ENCODE measurements at places on chromosomes 3 and 15. TPM values are rescaled to one million over a fixed set of nuclear protein-coding genes. Genes with fewer than 3 reads are reported as not detected.

DNA sequence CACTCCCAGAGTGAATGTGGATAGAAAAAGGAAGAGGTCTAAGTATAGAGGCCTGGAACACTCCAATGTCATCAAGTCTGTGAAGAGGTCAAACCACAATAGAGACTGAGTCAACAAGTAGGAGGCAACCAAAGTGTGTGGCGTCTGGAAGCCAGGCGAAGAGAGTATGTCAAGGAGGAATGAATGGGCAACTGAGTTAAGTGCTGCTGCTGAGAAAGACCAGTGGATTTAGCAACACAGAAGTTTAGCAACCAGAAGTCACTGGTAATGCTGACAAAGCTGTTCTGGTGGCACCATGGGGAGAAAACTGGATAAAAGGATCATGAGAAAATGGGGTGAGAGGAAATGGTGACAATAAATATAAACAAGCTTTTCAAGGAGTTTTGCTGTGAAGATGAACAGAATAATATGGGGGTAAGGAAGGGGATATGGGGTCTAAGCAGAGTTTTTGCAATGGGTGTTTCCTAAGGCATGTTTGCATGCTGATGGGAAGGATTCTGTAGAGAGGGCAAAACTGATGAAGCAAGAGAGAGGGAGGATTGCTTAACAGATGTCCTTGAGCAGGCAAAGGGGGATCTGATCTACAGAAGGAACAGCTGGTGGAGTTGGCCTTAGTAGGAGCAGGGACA, 38.4 kb downstream of the PCOLCE2 start:
- H3K27ac ChIP-seq = no peak overlapping the region
- no peaks in the 10 kb centered on the region for H3K36me3 ChIP-seq
- no peaks in the 10 kb centered on the region for H3K27me3 ChIP-seq
- DNase-seq = no peak
- H3K4me1 ChIP-seq = no peaks in the 10 kb centered on the region

GRCh38 chr3:177960014-177960413, 576.2 kb upstream of the KCNMB2 start:
- H3K4me1 ChIP-seq = no peaks in the 10 kb centered on the region
- H3K4me3 ChIP-seq = no peak overlapping the region
- no peaks in the 10 kb centered on the region for H3K27me3 ChIP-seq
- H3K36me3 ChIP-seq = no peaks in the 10 kb centered on the region

DNA sequence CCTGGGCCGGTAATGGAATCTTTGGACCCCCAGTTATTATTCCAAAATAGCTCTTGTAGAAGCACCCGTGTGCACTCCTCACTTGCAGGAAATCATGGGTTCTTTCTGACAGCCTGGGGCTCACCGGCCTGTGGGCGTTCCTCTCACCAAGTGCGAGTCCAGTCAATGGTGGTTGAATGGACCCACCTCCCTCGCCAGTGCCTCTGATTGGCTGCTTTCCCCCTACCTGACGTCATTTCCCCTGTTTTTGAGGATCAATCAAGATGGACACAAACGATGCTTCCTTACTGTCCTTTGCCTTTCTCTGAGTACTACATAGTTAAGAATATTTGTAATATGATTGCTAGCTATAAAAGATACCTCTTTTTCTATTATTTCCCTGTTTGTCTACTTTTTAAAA, 18.1 kb downstream of the MOBP start:
- no peaks in the 10 kb centered on the region for H3K27me3 ChIP-seq
- H3K36me3 ChIP-seq = no peaks in the 10 kb centered on the region
- no peak for DNase-seq
- no peak overlapping the region for H3K27ac ChIP-seq

GRCh38 chr3:146511402-146512134, 32.8 kb downstream of the PLSCR1 start:
- H3K27ac ChIP-seq = no peak overlapping the region
- DNase-seq = no peak
- no peaks in the 10 kb centered on the region for H3K36me3 ChIP-seq
- H3K27me3 ChIP-seq = no peaks in the 10 kb centered on the region
- H3K4me3 ChIP-seq = no peak overlapping the region
- H3K4me1 ChIP-seq = no peaks in the 10 kb centered on the region

DNA sequence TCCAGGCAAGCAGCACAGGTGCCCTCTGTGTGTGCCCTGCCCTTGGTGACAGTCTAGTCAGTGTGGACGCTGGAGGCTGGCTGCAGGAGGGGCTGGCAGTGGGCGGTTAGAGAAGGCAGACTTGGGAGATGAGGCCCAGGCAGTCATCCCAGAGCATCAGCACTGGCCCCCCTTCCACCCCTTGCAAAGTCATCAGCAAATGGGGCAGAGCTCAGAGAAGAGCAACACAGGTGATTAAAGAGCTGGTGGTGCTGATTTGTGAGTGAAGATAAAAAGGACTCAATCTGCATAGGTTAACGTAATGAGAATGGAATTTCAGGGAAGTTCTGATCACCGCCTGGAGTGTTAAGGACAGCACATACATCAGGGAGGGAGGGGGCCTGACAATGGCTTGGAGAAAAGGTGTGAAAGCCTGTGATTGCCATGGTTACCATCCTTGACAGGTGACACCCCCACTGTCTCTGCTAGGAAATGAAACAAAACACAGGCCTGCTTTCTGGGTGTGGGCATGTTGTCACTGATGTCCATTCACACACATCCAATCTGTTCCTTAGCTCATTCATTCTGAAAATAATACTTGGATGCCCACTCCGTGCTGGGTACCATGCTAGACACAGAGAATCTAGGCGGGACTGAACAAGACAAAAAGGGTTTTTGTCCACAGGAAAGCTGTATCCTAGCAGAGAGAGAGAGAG, 269.6 kb upstream of the ST8SIA2 start:
- H3K36me3 ChIP-seq = peaks cover 62% of the 10 kb centered on the region
- DNase-seq = no peak
- H3K4me1 ChIP-seq = no peaks in the 10 kb centered on the region
- no peak overlapping the region for H3K27ac ChIP-seq

- DNase-seq = no peak
- no peaks in the 10 kb centered on the region for H3K27me3 ChIP-seq
- H3K4me1 ChIP-seq = no peaks in the 10 kb centered on the region
- no peak overlapping the region for H3K27ac ChIP-seq
Observed at GRCh38 chr3:487614-488013, 291.1 kb downstream of the CHL1 start.

DNA sequence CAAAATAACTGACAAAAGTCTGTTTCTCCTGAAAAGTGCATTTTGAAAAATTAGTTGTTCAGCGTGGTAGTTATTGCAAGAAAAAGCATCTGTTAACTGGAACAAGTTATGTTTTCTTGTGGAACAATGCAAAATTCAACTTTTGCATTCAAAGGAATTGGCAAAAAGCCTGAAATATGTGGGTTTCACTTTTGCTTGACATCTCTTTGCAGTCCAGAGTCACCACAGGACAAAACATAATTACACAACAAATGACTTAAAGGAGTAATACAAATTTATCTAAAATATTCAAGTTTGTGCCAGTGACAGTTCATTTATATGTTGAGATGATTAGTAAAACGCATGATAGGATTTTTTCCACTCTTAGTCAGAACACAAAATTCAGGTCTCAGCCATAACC, 96.3 kb upstream of the P2RY1 start:
- no peaks in the 10 kb centered on the region for H3K27me3 ChIP-seq
- H3K36me3 ChIP-seq = no peaks in the 10 kb centered on the region
- no peak overlapping the region for H3K27ac ChIP-seq
- no peak overlapping the region for H3K4me3 ChIP-seq

- H3K36me3 ChIP-seq = no peaks in the 10 kb centered on the region
- peak; percentile 35 for DNase-seq
- H3K27ac ChIP-seq = no peak within 1 kb of the TSS
Observed at GRCh38 chr3:119559441-119559963, at the start of gene CD80. Gene CD80, minus strand, starts transcription at chr3:119559614. Its CDS starts 1,886 bp downstream, at chr3:119557728.

GRCh38 chr15:67559576-67559975, 17.1 kb downstream of the MAP2K5 start:
- no peaks in the 10 kb centered on the region for H3K27me3 ChIP-seq
- no peak for DNase-seq
- peaks cover 14% of the 10 kb centered on the region for H3K36me3 ChIP-seq
- no peak overlapping the region for H3K27ac ChIP-seq
- H3K4me1 ChIP-seq = no peaks in the 10 kb centered on the region

- H3K27me3 ChIP-seq = no peaks in the 10 kb centered on the region
- peaks cover 21% of the 10 kb centered on the region for H3K36me3 ChIP-seq
- H3K4me1 ChIP-seq = no peaks in the 10 kb centered on the region
Observed at GRCh38 chr15:25733856-25734679, 129.1 kb downstream of the ATP10A start.

GRCh38 chr3:48966367-48966766, 23.7 kb upstream of the P4HTM start:
- peaks cover 4% of the 10 kb centered on the region for H3K4me1 ChIP-seq
- H3K27me3 ChIP-seq = no peaks in the 10 kb centered on the region
- no peak overlapping the region for H3K27ac ChIP-seq
- DNase-seq = no peak
- peaks cover 67% of the 10 kb centered on the region for H3K36me3 ChIP-seq

DNA sequence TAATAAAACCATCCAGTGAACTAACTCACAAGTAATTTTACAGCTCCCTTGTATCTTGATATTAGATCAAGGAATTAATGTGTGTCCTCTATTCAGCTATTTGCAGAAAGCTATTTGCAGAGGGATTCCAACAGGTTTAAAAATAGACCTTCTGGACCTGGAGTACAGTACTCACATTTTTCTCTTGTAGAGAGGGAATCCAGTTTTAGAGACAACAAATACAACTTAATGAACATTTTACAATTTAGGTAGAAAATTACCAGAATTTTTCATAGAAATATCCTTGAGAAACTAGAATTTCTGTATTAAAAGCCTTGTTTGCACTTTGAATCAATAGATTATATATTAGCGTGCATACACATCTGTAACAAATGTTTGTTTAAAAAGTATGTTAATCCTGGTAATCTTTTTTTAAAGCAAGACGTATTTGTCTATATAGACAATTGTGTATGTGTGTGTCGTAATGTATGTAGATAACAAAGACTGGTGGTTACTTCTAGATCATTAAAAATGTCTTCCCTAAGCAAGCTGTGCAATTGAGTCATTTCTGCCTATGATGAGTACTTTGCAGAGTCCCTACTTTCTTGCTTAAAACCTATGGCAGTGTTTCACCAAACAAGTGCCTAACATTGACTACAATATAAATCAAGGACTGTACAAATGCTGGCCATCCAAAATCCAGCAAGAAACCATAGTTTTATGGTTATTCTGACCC, 57.9 kb downstream of the PPP2R3A start:
- H3K36me3 ChIP-seq = no peaks in the 10 kb centered on the region
- DNase-seq = no peak
- no peak overlapping the region for H3K27ac ChIP-seq
- H3K4me3 ChIP-seq = no peak overlapping the region

DNA sequence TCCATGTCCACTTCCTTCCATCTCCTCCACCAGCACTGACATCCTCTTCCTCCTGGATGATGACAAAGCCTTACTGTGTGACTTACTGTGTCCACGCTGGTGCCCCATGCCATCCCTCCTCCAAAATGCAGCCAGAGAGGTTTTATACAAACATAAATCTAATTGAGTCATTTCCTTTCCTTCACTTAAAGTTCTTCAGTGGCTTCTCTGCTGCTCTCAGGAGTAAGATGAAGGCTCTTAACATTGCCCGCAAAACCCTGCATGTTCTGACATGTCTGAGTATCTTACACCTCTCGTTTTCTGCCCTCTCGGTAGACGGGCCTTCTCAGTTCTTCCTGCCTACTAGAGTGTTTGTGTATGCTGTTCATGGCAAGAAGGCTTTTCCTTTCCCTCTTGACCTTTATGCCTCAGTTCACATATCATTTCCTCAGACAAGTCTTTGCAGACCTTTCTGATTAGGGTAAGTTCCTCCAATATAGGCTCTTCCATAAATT, 175.5 kb downstream of the CFAP20DC start:
- DNase-seq = no peak
- no peaks in the 10 kb centered on the region for H3K27me3 ChIP-seq
- no peaks in the 10 kb centered on the region for H3K4me1 ChIP-seq
- no peak overlapping the region for H3K4me3 ChIP-seq
- no peak overlapping the region for H3K27ac ChIP-seq
- no peaks in the 10 kb centered on the region for H3K36me3 ChIP-seq

DNA sequence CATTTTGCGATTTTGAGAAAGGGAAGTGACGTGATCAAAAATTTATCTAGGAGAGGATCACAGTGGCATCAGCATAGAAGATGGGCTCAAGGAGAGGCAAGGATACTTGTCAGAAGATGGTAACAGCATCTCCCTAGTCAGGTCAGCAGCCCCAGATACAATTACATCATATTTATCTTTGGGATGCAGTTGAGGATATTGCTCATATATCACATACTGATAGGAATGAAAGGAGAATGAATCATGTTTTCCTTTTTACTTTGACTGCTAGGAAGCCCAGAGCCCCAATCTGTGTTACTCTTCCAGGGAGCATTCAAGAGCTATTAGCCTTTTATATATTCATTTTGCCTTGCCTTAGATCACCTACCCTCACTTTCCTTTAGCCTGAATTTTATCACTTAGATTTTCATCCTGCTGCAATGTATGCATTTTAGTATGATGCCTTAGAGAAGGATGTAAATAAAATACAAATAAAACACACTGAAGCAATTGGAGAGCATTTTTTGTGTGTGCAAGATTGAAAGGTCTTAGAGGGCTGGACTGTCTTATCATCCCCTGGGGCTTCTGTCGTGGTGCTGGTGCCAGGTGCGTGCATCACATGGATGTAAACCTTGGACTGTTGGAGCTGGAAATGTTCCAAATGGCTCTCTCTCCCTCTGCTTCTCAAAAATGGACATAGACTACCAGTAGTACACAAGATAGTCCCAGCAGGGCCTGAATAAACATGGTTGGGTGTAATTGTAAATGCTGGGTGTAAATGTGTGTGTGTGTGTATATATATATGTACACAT, 40.3 kb downstream of the CORO2B start:
- H3K27ac ChIP-seq = no peak overlapping the region
- no peaks in the 10 kb centered on the region for H3K36me3 ChIP-seq
- no peak for DNase-seq
- H3K4me1 ChIP-seq = no peaks in the 10 kb centered on the region

GRCh38 chr3:186100398-186100797, 8.5 kb downstream of the ETV5 start:
- H3K4me3 ChIP-seq = no peak overlapping the region
- no peaks in the 10 kb centered on the region for H3K36me3 ChIP-seq
- H3K27me3 ChIP-seq = peaks cover 78% of the 10 kb centered on the region
- no peak overlapping the region for H3K27ac ChIP-seq

LRRC34 gene
- 0.52 TPM for total RNA-seq

RAB6B gene
- total RNA-seq = not detected

TRPM1 gene
- total RNA-seq = not detected

NANOGP8 gene
- total RNA-seq = not detected

CEMIP gene
- not detected for total RNA-seq

KLHL40 gene
- total RNA-seq = not detected

TNNC1 gene
- 6.6 TPM for total RNA-seq

DISP2 gene
- 0.06 TPM for total RNA-seq

CILP gene
- 0.31 TPM for total RNA-seq

CRTC3 gene
- total RNA-seq = 90.7 TPM

SCG3 gene
- total RNA-seq = not detected

All from CD4-positive, alpha-beta T cell (primary cell).